ENCODE measurements at places on chromosomes 6 and 20.

- DNase-seq: no peak
These were observed 479.5 kb downstream of the CD83 start for GRCh38 chr6:14597090-14597489.

DNA sequence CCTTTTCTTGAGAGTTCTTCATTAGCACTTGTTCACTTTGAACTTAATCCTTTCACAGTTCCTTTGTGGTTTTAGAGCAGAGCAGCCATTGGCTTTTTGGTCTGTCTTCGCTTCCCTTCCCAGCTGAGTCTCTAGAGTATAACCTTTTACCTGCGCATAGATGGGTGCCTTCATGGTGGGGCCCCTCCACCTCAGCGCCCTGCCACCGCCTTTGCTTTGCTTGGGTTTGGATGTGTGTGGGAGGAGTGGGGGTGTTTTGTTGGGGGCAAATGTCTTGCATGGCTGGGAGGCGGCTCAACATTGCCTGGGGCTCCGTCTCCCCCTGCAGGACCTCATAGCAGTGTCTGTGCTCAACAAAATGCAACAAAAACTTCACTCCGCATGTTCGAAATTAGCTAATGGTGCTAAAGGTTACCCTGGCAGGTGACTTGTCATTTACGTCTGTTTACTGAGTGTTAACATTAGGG is 11.9 kb downstream of the PYGB start:
- DNase-seq: no peak

- no peak for DNase-seq
These were observed 1.8 kb upstream of the CCN2 start for GRCh38 chr6:131952886-131953509.

- DNase-seq: no peak
These were observed 15.8 kb upstream of the PLCB1 start for GRCh38 chr20:8116067-8116811.

DNA sequence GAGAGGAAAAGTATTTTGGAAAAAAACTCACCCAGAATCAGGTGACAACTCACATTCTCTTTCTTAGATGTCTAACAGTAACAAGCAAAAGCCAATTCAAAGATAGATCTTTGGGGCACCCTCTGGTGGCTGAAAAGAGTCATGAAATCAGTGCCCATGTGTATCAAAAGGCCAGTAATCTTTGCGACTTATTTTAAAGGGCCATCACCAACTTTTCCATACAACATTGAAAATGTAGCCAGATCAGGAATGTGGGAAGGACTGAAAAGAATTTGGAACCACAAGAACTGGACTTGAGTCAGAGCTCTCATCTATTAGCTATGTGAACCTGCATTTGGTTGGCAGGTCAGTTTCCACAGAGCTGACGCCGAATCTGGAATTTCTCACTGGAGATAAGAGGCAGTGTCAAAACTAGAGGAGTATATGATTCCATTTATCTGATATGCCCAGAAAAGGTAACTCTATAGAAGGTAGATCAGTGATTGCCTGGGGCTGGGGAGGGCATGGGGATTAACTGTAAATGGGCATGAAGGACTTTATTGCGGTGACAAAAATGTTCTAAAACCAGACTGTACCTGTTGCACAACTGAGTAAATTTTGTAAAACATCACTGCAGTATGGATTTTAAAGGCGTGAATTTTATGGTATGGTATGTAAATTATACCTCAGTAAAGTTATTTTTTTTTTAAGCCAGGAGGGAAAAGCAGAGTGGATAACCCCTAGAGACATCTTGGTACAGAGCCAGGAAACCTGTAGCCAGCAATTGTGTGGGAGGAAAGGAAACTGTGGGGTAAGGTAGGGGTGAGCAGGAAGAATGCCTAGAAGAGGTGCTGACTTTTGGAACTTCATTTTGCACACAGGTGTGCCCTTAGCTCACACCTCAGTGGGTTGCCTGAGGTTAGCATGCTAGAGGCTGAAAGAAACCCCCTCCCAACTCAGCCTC is 117.1 kb upstream of the ASF1A start:
- DNase-seq: no peak

GRCh38 chr20:47230811-47231256 is 125.7 kb downstream of the ZMYND8 start:
- DNase-seq: no peak
